ENCODE measurements at places on chromosomes 6 and 20.

- no peak for DNase-seq
Observed at GRCh38 chr6:157428427-157429202, 47.6 kb downstream of the ZDHHC14 start.

- DNase-seq: no peak
Observed at GRCh38 chr6:146595972-146596731, 2.6 kb upstream of the ADGB start.

DNA sequence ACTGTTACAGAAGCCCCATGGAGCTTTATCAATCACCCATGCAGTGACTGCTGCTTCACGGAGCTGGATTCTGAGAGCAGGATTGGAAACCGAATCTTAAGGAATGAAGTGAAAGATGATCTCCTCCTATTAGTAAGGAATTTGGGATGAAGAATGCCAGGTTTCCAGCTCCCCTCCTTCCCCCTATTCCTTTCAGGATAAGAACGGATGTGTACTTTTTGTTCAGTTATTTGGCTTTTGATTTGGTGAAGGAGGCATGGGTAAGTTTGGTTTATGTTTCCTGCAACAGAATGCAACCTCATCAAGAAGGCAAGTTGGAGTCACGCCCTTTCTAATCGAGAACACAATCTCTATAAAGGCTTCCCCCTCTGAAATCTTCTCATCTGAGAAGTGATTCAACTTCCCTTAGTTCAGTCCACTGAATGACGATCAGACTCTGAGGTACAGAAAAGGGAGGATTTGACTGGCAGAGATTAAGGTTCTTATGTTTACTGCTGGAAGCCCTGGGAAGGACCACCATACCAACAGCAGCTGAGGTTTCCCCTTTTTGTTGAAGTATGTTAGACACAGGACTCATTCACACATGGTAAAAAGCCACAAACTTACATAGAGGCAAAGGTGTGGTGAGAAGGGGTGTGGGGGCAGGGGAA lies 5.5 kb downstream of the ELMO2 start:
- no peak for DNase-seq

- no peak for DNase-seq
Observed at GRCh38 chr20:15071085-15071808, 733.8 kb upstream of the FLRT3 start.

GRCh38 chr20:33667676-33668465 lies 1.1 kb downstream of the ACTL10 start:
- peak; percentile 59 for DNase-seq

GRCh38 chr20:24632581-24632980 lies 163.2 kb downstream of the SYNDIG1 start:
- DNase-seq: no peak

DNA sequence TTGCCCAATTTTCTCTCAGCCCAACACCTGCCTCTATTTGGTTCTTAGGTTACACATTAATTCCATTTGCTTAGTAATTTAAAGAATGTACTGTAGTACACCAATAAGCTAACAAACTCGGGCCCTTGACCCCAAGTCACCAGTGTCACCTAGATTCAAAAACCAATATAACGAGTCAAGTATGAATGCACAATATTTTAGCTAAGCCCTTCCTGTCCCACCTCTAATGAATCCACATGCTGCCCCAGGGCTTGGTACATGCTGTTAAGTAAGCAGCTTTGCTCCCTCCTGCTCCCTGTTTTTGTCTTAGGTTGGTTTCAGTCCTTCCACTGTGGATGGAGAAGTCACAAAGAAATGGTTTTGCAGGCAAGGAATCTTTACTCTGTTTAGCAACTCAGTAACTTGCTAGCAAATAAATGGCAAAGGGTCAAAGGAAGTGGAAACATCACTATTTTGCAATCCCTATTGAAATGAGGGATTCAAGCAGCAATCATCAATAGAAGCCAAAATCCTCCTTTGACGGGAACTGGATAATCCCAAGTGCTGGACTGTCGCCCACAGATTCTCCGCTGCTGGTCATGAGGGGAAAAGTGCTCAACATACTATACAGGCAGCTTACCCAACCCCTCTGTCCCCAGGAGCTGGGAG lies 5.0 kb upstream of the MPC1 start:
- no peak for DNase-seq

DNA sequence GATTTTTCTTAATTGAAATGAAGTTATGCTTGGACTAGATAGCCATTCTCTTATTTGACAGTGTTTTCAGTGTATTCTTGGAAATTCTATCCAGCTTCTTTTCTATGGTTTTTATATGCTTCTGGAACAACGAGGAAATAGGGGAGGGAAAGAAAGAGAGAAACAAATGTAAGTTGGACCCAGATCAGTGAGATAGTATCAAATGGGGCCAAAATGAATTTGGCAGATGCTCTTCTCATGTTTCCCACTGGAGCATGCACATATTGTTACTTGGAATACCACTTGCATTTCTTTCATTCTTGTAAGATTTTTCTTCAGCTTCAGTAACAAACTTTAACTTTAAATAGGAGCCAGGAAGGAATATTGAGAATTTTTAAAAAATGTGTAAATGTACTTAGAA lies 312.3 kb downstream of the PRL start:
- DNase-seq: no peak

- no peak for DNase-seq
Observed at GRCh38 chr6:87407561-87407900, 241 bp upstream of the CFAP206 start.

DNA sequence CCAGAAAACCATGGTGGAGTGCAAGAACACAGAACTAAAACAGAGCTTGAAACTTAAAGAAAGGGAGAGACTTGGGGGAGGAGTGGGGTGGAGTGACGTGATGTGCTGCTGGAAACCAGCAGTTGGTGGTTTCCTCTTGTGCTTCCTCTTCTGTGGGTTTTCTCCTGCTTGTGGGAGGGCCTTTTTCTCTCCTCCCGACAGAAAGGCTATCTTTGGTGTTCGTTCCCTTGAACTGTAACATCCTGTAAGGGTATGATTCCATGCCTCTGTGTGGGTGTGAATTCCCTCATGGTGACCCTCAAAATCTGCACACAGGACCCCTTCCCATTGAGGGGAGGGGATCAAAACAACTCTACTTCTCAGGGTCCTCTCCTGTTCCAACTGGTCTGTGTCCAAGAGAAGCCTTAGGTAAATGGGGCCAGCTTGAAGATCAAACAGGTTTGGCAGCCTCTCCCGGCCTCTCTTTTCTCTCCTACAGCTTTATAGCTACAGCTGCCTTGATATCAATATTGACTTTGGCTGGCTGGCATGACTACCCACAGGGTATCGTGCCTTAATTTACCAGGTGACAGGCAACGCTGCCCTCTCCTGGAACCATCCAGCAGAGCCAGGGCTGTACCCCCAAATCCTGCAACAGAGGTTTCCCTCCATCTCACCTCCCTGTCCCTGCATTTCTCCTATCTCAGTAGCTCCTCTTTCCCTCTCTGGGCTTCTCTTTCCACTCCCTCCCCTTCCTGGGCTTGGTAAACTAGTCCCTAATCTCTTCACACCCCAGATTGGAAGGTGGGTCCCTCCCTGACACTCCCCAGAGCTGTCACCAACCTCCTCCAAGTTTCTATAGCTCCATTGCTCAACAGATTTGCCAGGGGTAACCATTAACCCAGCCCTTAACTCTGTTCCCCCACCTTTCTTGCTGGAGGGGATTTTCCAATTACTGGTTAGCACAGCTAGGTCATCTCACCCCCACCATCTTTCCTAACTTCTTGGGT lies 1.5 kb upstream of the MSH5 start:
- DNase-seq: peak; percentile 43

DNA sequence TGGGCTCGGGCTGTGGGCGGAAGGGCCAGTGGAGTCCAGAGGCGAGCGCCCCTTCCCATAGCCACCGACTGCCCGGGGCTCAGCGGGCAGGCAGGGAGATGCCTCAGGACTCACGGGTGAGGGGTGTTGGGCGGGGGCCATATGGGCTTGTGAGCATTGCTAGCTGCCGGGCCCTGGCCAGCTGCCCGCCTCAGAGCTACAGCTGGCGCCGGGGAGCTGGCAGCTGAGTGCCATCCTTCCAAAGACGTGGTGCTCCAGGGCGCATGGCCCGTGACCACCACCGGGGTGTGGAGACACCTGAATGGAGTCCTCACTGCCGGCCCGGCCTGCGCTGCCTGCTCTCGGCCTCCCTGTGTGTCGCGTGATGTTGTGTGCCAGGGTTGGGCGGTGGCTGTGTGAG lies 10.6 kb upstream of the RBBP8NL start:
- no peak for DNase-seq

DNA sequence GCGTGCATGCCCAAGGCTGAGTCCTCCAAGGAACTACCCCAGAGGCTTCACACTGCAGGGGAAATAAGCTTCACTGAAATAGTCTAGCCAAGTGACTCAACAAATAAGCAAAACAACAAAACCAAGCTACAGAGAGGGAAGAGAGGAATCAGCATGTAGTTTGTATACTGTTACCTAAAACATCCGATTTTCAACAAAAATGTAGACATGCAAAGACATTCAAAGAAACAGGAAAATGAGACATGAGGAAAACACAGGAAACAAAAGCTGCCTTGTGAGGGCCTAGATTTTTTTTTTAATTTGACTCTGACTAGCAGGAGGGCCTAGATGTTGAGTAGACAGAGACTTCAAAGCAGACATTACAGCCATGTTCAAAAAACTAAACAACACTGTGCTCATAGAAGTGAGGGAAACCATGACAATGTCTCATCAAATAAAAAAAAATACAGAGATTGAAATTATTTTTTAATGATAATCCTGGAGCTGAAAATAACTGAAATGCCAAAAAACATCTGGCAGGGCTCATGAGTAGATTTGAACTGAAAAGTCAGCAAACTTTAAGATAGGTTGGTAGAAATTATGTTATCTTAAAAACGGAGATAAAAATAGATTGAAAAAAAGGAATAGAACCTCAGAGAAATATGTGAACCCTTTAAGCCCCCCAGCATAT lies 16.4 kb upstream of the KIF25 start:
- DNase-seq: no peak

GRCh38 chr6:73580247-73581149 lies 59.7 kb upstream of the EEF1A1 start:
- peak; percentile 63 for DNase-seq

- no peak for DNase-seq
Observed at GRCh38 chr6:137148306-137149034, 25.0 kb downstream of the IL22RA2 start.

GRCh38 chr20:57245997-57246396 lies 20.4 kb downstream of the BMP7 start:
- no peak for DNase-seq

All from stimulated activated CD8-positive, alpha-beta memory T cell treated with anti-CD3 and anti-CD28 coated beads, Interleukin-12 subunit alpha, Interleukin-12 subunit beta, amount 100 ng/mL, for 4 hours (primary cell).